ENCODE measurements at places on chromosomes 7 and 10.

DNA sequence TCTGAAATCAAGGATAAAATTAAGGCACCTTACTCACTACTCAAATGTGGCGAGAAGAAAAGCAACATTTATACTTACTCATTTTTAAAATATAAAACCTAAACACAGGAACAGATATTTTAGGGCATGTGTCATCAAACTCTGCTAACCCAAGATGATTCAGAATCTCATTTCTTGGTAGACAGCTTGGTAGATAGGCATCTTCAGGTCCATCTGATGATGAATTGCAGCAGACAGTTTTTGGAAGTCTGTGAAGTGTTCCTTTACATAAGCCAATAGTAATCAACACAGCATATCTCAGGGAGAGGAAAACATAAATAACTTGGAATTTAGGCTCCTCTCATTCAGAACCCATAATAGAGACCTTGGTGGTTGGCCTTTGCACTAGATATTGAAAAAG is 3.4 kb downstream of the HIPK2 start:
- DNase-seq, result no peak

DNA sequence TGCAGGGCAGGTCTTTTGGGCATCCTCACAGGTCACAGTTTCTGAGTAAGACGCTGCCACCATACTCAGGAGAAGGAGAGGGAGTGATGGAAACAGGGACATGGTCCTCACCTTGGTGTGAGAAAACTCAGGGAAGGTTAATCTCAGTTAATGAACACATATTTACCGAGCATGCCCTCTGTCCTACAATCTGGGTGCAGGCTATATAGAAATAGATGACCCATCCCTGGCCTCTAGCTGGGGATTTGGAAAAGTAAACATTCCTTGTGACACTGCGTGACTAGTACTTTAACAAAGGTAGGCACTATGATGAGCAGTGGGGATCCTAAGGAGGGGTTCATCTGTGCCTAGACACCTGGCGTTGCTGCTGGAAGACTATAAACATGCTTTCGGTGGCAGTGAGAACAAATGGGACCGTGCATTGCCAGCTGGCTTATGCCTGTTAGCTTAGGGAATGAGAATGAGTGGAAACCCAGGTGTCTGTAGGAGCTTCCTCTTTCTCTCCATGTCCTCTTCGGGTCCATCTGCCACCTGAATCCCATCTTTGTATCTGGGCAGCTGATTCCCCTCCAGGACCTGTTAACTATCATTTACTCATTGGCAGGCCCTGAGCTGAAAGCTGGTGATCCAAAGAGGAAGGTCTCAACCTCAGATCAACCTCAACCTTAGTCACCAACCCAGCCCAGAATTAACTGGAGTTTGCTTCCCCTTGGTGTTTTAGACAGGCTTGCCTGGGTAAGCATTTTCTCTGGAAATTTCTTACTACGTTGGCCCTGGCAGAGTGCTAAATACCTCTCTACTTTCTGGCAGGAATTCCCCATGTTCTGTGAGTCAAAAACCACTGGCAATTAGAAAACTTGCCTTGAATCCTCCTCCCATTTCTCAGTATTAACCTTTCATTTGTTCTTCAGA is 794 bp downstream of the MBL2 start:
- DNase-seq, result no peak

DNA sequence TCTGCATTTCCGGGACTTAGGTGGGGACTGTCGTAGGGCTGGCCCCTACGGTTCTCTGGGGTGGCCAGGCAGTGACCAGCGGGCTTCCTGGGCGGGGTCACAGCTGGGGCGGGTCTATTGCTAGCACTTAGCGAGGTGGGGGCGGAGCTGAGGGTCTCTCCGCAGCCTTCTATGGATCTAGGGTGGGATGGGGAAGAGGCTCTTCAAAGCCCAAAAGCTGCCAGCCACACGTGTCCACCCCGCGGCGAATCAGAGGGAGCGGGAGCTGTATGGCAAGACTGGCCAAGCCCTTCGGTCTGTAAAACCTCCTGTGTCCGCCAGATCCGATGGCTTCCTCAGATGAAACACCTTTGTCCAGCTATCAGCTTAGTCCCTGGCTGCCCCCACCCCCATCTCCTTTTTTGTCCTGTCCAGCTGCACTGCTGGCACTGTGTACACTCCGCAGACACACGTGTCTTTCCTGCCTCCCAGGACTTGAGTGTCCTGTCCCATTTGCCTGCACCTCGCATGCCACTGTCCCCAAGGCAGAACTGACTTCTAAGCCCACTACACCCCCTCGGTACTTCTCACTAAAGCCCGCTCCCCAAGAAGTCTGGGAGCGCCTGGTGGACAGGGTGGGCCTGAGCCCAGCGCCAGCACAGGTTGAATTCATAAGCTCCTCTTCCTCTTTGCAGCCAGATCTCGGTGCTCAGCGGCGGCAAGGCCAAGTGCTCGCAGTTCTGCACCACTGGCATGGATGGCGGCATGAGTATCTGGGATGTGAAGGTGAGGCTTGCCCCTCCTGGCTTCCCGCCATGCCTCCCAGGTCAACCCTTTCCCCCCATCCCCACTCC is 14.8 kb downstream of the PDAP1 start:
- no peak for DNase-seq

DNA sequence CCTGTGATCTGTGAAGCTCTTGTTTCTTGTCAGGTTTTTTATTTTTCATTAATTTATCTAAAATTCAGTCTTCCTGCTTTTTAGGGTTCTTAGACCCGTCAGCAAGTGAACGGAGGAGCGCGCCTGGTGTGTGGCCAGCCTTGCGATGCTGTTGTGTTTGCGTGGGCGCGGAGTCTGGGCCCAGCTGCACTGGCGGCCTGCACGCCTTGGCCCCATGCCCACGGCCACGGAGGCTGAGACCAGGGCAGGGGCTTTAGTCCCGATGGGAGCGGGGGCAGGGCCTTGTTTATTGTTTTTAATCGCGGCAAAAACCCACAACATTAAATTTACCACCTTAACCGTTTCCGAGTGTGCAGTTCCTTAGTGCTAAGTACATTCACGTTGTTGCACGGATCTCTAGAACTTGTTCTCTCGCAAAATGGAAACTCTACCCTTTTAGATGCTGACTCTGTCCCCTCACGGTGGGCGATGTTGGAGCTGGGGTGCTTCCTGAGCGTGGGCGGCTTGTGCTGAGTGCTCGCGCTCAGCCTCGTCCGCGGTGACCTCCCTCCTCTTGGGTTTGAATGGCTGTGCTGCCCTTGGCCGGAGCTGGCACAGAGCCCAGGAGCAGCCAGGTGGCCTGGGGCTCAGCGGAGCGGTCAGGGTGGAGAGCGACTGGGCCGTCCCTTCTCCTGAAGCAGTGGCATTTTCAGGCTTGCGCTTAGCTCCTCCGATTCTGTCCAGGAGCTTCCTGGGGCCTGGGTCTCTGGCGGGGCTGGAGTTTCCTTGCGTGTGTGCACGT is 69.1 kb downstream of the INPP5A start:
- DNase-seq, result no peak

DNA sequence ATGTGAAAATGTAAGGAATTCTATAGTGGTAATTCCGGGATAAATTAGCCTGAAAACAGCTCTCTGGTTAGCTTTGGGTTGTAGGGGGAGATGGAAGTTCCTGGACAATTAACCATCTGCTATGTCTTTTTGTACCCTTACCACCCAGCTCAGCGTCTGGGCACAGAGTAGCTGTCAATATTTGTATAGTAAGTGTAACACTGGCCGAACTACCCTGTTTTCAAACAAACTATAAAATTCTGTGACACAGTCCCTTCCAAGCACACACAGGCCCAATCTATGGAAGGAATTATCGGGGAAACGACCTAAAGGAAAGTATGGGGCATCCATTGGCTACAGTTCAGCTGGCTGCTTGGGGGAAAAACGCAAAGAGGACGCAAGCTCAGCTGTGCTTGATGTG is 869 bp upstream of the LHFPL3 start:
- DNase-seq, result no peak

GRCh38 chr10:69847458-69847857 is 45.8 kb downstream of the COL13A1 start:
- no peak for DNase-seq

GRCh38 chr7:2307690-2308107 is 6.5 kb downstream of the SNX8 start:
- DNase-seq, result no peak

DNA sequence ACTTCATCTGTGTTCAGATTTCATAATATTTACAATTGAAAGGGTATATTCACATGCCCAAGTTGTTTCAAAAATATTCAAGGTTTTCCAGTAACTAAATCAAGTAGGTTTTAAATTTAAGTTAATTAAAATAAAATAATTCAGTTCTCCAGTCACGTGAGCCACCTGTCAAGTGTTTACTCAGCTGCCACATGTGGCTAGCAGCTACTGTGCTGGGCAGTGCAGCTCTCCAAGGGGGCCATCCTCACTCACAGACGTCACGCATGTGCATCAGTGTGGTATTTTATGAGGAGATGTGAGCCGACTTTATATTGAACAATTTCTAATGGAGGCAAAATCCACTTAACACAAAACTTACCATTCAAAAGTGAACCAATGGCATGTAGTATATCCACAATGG is 69.7 kb upstream of the CAMK2B start:
- DNase-seq, result no peak

GRCh38 chr10:101986624-101986971 is 69.4 kb downstream of the ARMH3 start:
- no peak for DNase-seq

DNA sequence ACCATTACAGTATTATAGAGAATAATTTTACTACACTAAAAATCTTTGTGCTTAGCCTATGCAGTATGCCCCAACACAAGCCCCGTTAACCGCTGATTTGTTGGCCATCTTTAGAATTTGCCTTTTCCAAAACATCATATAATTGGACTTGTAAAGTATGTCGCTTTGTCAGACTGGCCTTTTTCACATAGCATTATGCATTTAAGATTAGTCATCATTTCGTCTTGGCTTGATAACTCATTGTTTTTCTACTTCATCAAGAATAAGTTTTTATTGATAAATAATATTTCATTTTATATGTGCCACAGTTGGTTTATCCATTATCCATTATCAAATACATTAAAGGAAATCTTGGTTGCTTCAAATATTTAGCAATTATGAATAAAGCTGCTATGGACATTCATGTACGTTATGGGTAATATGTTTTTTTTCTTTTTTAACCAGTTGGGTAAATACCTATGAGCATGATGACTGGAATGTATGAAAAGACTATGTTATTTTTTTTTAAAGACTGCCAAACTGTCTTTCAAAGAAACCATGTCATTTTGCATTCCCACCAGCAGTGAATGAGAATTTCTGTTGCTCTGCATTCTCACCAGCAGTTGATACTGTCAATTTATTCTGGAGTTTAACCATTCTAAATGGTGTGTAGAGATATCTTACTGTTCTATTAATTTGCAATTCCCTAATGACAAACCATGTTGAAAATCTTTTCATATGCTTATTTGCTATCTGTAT is 273.1 kb upstream of the KCND2 start:
- no peak for DNase-seq

- no peak for DNase-seq
Measured at GRCh38 chr10:14574291-14574690, 200.4 kb downstream of the FAM107B start.

GRCh38 chr10:130218181-130218641 is 82.0 kb downstream of the GLRX3 start:
- no peak for DNase-seq

DNA sequence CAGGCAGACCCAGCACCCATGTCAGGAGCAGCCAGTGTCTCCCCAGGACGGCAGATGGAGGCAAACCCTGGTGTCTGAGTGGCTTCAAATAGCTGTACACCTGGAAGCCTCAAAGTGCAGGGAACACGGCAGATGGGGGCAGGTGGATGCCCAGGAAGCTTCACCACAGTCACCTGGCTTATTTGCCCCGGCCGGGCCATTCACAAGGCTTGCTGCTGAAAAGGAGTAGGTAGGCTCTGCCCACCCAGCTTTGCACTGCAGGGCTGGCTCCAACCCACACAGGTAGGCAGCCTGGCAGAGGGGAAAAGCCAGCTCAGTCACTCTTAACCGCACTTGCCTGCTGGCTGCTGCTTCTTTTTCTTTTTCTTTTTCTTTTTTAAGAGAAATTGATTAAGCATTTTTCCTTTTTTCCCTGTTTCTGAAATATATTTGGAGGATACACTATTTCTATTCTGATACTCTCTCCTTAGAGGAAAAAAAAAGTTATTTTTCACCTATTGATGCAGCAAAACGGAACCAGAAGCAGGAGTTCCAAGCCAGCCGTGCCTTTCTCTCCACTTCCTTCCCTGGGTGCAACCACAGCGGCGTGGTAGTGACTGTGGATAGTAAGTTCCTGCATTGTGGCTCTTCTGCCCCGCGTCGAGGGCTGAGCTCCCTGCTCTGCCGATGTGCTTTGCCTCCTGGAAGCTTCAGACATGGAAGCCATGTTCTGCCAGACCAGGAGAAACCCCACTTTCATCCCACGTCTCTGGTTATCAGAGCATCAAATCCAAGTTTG is 118.3 kb downstream of the KLF6 start:
- peak; percentile 47 for DNase-seq

GRCh38 chr7:83629117-83629880 is 19.6 kb downstream of the SEMA3E start:
- no peak for DNase-seq

DNA sequence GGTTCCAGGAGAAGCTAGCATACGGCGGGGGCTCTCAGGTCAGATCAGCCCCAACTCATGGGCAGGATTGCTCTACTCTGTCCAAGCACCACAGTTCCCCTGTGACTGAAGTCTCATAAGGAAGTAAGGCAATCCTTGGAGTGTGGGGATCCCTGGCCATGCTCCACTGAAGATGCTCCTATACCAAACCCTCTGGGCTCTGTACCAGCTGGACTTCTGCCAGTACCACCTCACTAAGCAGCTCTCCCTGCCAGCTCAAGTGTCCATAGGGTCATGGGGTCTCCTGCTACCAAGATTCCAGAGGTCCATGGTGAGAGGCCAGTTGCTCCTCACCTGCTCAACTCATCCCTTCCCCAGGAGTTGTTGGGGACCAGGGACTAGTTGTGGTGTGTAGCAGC is 355.7 kb upstream of the STEAP1 start:
- DNase-seq, result no peak

- no peak for DNase-seq
Measured at GRCh38 chr7:150381096-150381495, 2.0 kb downstream of the ZNF775 start.

- no peak for DNase-seq
Measured at GRCh38 chr7:47953822-47954221, 5.6 kb upstream of the PKD1L1 start.
